Fibroblast of upper back skin (primary cell): ENCODE measurements at places on chromosomes 2 and 18.
A peak's percentile ranks its signal among the peaks of the same experiment; 100 is the strongest.

- no peak for DNase-seq
Observed at GRCh38 chr2:69721022-69721421, 20.9 kb upstream of the ANXA4 start.

- DNase-seq: peak; percentile 32
Observed at GRCh38 chr2:109266998-109267854, 138.2 kb downstream of the SH3RF3 start.

GRCh38 chr2:65404988-65405697 lies 27.3 kb downstream of the SPRED2 start:
- no peak for DNase-seq

DNA sequence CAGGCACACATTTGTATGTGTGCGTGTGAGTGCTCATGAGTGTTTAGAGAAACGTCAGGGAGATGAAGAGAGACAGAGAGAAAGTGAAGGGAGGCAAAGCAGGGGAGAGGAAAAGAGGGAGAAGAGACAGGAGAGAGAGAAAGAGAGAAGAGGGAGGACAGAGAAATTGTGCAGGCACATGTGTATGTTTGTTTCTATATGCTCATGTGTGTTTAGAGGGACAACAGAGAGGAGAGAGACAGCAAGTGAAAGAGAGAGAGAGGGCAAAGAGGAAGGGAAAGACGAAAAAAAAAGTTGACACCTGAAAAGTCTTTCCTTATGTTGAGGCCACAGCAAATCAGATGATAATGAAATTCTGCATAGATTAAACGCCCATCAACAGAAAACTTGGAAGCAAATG lies 541.1 kb downstream of the TNS1 start:
- DNase-seq: no peak

- DNase-seq: no peak
Observed at GRCh38 chr2:186675380-186675779, 18.5 kb upstream of the FAM171B start.

- no peak for DNase-seq
Observed at GRCh38 chr18:26993568-26993967, 128.1 kb upstream of the AQP4 start.

- DNase-seq: no peak
Observed at GRCh38 chr18:48573632-48574283, 34.9 kb downstream of the CTIF start.

DNA sequence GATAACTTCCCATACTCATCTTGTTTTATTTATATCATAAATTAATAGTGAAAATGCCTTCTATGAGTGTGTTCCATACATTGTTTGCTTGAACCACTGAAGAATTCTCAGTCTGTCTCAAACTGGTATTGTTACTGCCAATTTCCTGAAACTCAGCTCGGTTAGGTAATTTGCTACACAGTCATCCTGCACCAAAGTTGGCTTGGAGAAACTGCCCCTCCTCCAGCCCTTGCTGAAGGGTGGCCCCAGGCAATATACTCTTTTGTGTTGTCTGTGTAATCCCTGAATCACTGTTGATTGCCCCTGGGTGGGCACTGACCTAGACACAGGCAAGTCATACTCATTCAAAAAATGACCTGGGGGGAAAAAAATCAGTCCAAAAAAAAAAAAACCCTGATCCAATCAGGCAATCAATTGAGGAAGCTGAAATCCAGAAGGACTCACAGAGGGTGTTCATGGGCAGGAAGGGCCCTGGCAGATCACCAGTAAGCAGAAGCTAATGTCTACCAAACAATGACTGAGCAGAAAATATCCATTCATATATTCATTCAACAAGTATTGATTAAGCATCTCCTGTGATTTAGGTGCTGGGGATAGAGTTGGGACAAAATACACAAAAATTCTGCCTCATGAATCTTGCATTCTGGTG lies 3.8 kb upstream of the SESTD1 start:
- peak; percentile 53 for DNase-seq

DNA sequence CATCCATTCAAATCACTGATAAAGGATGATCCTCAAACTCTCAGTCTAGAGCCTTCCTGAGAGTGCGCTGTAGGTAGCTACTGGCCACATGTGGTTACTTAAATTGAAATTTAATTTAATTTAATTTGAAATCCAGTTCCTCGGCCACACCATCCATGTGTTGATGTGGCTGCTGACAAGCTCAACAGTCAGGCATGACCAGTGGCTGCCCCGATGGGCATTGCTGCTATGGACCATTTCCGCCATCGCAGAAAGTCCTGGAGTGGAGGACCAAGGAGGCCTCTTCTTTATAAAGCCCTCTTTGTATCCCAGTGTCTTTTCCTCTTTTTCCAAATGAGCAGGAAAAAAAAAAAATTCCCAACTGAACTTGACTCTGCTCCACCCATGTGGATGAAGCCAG lies 100.6 kb downstream of the HDAC4 start:
- no peak for DNase-seq

DNA sequence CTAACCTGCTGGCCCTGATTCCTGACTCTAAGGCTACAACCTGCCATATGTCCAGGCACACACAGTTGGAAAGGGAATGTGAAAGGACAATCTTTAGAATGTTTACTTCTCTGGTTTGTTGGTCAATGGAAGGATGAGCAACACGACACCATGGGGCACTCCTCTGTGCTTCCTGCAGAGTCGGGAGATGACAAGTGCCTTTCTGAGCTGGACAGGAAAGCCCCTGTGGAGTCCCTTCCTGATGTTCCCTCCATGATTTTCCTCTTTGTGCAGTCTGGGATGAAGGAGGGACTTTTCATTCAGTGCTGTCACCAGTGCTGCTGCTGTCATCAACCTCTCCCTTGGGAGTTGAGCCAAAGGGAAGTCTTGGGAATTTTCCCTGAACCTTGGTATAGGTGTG lies 22.6 kb upstream of the SERPINB7 start:
- no peak for DNase-seq
